Upper lobe of left lung (tissue), 6 donors: ENCODE measurements at places on chromosomes 4 and X.
A peak's percentile ranks its signal among the peaks of the same experiment; 100 is the strongest.

GRCh38 chrX:137848266-137848905, 282.5 kb downstream of the ZIC3 start:
- DNase-seq: no peak

DNA sequence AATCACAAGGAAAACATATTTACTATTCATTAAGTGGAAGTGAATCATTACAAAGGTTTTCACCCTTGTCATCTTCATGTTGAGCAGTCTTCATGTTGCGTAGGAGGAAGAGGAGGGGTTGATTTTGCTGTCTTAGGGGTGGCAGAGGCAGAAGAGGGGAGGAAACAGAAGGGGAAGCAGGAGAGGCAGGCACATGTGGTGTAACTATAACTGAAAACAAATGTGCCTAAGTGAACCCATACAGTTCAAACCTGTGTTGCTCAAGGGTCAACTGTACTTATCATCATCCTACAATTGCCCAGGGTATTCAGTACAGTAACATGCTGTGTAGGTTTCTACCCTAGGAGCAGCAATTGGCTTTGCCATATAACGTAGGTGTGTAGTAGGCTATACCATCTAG, 47.2 kb downstream of the SYNPO2 start:
- DNase-seq: no peak

GRCh38 chr4:184550476-184550875, 76.1 kb upstream of the IRF2 start:
- no peak for DNase-seq

DNA sequence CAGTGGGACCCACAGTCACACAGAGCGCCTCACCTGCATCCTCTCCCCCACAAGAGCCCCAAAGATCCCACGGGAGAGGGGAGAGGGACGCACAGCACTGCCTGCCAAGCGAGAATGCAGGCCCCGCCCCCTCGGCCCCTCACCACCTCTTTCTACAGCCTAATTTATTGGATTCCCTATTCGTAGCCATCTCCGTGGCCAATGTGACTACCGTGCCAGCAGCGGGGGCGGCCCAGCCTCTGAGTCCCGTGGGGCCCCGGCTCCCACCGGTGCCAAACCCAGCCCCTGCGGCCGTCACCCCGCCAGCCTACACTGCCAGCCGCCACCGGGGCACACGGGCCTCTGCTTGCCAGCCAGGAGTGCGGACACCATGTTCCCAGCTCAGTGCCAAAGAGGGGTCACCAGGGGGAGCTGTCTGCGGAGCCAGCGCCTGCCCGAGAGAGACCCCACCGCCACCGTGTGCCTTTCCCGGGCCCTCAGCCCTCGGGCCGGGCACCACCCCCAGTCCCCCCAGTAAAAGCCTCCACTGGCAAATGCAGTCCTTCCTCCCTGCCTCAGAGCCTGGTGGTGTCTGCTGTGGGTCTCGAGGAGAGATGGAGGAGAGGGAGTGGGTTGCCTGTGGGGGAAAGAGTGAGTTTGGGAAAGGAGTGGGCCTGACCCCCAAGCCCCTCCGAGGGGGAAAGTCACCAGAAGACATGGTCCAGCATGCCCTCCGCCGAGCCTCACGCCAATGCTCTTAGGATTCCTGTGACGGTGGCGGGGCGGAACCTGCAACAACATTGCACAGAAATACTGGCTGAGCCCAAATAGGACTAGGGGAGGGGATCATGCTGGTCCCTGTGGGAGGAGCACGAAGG, 19.6 kb upstream of the PLXNB3 start:
- DNase-seq: no peak

- DNase-seq: no peak
Measured at GRCh38 chr4:23485801-23486200, 404.0 kb downstream of the PPARGC1A start.

GRCh38 chr4:164888096-164888715, 11.2 kb downstream of the APELA start:
- no peak for DNase-seq

DNA sequence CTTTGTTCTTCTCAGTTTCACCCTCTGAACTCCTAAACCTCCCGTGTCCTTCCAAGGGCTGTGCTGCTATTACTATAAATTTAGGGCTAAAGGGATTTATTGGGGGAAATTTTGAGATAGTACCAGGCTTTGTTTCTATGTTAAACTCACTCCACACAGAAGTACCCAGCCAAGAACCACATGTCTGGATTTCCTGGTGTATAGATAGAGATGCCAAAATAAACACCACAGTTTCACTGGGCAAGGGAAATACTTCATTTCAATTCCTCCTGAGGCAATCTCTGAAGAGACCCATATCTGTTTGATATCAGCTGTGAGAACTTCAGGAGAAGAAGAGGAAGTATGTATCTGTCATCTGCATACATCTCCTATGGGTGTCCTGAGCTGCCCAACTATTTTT, 21.7 kb upstream of the CLNK start:
- no peak for DNase-seq

DNA sequence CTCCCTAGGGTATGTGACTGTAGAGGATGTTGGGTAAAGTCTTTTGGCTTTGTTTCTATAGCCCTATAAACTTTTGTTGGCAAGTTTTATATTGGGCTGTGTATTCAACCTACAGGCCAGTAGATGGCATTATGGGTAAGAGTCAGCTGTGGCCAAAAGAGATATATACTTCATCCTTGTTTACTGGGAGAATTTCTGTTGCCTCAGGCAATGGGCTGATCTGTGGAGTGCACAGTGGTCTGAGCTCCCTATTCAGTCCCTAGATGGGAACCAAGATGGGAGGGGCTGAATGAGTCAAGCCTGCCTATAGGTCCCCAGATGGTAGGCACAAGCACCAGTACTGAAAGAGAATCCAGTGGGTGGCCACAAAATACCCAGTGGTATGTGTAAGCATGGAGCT, 580.6 kb downstream of the EPHA5 start:
- DNase-seq: no peak

- DNase-seq: no peak
Measured at GRCh38 chr4:176451443-176451842, 131.7 kb downstream of the SPCS3 start.

DNA sequence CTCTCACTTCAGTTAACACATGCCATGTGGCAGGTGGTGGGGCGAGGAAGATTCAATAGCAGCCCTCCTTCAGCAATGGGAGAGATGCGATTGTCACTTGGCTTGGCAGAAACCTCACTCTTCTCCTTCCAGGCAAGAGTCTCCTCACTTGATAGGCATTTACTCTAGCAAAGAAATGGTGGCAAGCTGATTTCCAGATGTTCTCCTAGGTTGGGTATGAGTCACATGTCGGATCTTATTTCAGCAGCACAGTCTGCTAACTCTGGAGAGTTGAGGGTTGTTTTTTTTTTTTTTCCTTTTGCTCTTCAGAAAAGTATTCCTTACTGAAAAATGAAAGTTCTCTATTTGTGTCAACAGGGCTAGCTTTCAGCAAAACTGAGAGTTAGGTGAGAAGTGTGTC, 119.5 kb upstream of the CHRDL1 start:
- no peak for DNase-seq

DNA sequence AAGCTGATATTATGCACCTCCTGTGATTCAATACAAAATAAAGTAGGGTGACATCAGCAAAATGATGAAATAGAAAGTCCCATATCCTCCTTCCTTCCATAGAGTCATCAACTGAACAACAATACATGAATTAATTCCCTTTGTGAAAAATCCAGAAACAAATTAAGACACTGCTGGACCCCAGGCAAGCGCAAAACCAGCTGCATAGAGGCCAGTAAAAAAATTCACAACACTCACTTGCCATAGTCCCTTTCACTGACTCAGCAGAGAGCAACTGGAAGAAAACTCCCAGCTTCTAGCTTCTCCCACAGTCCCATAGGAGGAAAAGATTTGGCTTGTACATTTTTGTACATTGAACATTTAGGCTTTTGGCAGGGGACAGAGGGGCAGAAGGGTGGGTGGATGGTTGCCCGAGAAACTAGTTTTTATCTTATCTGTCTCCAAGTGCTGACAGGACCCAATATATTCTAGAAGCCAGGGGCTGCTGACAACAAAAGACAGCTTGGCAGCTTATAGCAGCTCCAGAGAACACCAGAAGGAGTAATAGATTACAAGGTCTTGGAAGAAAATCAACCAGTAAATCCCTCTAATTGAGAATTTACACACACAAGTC, 124.6 kb downstream of the NDST3 start:
- no peak for DNase-seq

GRCh38 chr4:53682196-53682595, 90.9 kb upstream of the LNX1 start:
- DNase-seq: no peak

DNA sequence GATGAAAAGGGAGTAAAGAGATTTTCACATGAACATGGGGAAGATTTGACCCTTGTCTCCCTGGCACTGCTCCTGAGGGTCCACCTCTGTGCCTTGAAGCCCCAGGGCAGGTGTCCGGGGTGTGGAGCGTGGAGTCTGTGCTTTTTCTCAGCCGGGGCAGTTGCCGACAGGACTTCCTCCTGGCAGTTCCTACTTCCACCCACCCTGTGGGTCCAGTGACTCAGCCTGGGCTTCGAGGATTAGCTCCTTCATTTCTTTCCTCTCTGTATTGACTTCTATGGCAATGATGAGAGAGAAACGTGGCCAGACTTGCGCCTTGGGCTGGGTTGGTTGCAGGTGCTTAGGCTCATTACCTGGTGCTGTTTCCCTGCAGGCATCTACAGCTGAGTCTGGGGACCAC, 35.9 kb upstream of the CLCN4 start:
- DNase-seq: peak; percentile 48

GRCh38 chrX:106874075-106874474, 29.1 kb downstream of the RIPPLY1 start:
- no peak for DNase-seq

- DNase-seq: no peak
Measured at GRCh38 chrX:73668779-73669178, 105.8 kb downstream of the CHIC1 start.
